ENCODE measurements at places on chromosomes 2 and 18.

- no peak for DNase-seq
Measured at GRCh38 chr18:67386032-67386431, 130.5 kb downstream of the DSEL start.

DNA sequence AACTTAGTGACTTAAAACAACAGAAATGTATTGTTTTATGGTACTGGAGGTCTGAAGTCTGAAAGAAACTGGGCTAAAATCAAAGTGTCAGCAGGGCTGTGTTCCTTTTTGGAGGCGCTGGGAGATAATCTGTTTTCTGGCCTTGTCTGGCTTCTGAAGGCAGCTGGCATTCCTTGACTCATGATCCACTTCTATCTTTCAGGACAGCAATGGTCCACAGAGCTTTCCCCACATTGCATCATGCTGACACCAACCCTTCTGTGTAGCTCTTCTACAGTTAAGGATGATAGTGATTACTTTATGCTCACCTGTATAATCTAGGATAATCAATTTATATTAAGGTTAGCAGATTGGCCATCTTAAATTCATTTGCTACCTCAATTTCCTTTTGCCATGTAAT, 392.1 kb downstream of the TDRD15 start:
- DNase-seq: no peak

GRCh38 chr2:64624108-64624610, 29.6 kb downstream of the SERTAD2 start:
- DNase-seq: no peak

- no peak for DNase-seq
Measured at GRCh38 chr2:85434696-85435095, 16.2 kb downstream of the SH2D6 start.

- DNase-seq: no peak
Measured at GRCh38 chr2:133072837-133073694, 403.1 kb upstream of the LYPD1 start.

- no peak for DNase-seq
Measured at GRCh38 chr2:10584242-10584753, 105.5 kb downstream of the NOL10 start.

DNA sequence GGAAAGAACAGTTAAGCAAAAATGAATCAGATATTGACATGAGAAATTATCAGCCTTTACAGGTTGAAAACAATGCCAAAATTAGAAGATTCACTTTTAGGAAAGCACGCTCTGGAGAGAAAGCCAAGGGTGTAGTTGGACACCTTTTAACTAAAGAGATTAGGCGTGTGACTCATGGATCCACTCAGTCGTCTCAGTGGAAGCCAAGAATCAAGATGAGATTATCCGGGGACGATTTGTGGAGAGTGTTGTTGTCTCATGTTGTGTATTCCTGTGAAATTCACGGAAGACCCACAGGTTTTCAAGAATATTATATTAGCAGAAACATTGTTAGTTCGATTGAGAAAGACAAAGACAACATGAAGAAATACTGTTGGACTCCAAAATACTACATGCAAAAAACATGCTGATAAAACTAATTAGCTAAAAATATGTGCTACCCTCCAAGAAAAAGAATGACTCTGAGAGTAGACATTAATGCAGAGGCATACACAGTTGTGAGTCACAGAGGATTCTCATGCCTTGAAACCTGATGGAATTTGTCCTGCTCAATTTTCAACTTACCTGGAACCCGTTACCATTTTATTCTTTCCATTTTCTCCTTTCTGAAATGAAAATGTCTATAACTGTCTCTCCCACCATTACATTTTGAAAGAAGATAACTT, 192.1 kb upstream of the RND3 start:
- no peak for DNase-seq

DNA sequence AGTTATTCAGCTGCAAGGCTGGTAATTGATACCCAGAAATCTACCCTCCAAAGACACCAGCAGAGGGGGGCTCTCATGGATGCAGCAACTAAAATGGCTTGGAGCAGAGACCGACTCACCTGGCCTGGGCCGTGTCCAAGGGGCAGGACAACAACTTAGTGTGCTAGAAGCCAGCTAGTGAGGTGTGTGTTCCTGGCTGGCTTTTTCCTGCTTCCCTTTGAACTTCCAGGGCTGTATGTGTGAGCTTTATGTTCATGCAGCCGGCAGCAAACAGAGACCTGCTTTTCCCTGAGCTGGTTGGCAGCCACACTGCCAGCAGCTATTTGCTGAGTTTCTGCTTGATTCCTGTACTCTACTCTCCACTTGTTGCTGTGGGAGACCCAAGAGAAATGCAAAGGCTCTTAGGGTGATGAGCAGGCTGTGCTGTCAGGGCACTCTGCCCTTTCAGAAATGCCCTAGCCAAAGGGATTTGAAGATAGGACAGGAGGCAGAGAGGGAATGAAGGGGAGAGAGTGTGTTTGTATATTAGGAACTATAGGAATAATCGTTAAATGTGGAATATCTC, 23.7 kb upstream of the GRP start:
- no peak for DNase-seq

- no peak for DNase-seq
Measured at GRCh38 chr2:237790353-237790752, 8.2 kb upstream of the RBM44 start.

- DNase-seq: peak; percentile 65
Measured at GRCh38 chr2:177392373-177393202, at the start of gene AGPS. AGPS (plus strand) TSS chr2:177392773; CDS start chr2:177392790, 17 bp downstream.

DNA sequence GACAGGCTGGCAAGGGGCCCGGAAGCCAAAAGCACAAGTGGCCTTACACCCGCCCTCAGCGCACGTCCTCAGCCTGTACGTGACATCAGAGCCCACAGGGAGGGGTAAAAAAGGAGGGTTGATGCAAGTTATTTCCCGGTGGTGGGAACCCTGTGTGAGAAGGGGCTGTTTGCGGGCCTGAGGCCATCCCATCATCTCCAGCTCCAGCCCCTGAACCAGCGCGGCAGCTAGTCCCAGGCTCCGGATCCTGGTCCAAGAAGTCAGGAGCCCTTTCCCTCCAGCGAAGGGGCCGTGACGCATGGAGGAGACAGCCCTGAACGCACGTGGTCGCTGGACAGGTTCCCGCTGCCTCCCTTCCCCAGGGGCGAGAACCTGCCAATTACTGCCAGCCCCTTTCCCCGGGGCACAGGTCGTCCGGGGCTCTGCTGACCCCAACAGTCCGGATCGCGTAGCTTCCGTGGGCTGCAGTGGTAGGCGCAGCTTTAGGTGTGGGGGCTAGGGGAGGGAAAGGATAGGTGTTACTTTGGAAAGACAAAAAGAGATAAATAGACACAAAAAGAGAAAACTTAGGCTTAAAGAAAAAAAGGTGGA, 1.3 kb upstream of the LRP2 start:
- peak; percentile 44 for DNase-seq

- peak; percentile 69 for DNase-seq
Measured at GRCh38 chr2:144522897-144523595, 3.1 kb upstream of the ZEB2 start.

- DNase-seq: no peak
Measured at GRCh38 chr2:24011250-24012104, 1.6 kb downstream of the MFSD2B start.

DNA sequence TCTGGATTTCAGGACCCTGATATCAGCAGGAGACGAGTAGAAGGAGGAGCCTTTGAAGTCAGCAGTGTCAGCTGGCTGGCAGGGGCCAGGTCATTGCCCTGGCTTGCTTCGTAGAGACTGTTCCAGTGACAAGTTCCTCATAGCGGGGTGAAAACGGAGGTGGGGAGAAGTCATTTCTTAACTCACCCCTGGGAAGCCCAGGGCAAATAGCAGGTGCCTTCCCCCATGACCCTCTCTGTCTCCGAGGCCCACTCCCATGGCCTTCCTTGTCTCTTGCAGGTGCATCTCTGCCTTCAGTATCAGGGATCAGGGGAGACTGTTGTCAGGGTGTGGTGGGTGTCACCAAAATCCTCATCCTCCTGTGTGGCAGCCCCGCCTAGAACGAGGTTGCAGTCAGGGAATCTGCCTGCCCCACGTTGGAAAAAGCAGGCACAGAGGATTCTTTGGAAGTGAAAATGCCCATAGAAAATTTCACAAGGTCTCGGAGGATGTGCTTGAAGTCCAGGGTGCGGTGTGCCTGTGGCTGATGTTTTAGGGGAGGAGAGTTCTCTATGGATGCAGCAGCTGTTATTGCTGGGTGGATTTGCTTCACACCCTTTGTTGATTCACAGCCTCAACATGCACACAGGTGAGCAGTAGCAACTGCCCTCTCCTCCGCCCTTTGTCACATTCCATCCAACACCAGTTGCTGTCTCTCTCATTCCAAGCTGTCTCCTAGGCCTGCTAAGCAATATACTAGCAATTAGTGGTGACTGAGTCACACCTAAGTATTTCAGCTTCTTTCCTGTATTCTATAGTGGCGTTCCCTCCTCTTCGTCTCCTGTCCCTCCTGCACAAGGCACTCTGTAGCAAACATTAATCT, 142.6 kb upstream of the FHL2 start:
- no peak for DNase-seq

- DNase-seq: no peak
Measured at GRCh38 chr2:72037261-72037666, 110.4 kb downstream of the CYP26B1 start.

DNA sequence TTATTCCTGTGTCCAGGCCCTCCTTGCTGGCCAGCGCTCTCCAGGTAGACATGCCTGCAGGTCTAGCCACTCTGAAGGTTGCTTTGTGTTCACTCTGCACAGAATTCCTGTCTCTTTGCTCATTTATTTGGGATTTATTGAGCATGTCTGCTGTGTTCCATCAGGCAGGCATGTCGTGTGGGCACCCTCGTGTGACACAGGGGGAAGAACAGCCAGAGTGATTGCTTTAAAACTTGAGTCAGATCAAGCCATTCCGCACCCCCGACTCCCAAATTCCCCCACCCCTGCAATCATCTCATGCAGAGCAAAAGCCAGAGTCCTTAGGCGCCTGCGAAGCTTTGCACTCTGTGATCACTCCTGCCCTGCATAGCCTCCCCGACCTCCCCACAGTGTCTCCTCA, 44.7 kb upstream of the SIX2 start:
- no peak for DNase-seq

- DNase-seq: no peak
Measured at GRCh38 chr18:45061359-45061758, 380.7 kb downstream of the SETBP1 start.

GRCh38 chr2:81304154-81304830, 999.7 kb upstream of the LRRTM1 start:
- DNase-seq: no peak

Measured in pons (tissue), 1 donor.